Cardiac fibroblast (primary cell): ENCODE measurements at places on chromosomes 3 and 15.

DNA sequence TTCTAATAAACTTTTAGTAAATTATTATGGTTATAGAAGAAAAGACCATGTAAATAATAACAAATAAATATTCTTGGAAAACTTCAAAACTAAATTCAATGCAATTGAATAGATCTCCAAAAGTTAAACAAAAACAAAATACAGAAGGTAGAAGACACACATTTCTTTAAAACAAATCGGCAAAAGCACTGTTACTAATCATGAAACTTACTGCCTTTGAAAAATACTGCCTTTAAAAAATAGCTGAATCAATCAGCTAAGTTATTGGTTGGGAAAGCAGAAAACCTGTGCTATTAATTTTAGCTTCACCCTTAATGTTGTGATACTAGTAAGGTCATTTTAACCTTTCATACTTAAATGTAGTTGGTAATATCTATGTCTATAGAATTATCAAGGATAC is 3.0 kb downstream of the GPR15 start:
- DNase-seq: no peak

GRCh38 chr15:39174332-39174731 is 406.5 kb upstream of the THBS1 start:
- DNase-seq: no peak

DNA sequence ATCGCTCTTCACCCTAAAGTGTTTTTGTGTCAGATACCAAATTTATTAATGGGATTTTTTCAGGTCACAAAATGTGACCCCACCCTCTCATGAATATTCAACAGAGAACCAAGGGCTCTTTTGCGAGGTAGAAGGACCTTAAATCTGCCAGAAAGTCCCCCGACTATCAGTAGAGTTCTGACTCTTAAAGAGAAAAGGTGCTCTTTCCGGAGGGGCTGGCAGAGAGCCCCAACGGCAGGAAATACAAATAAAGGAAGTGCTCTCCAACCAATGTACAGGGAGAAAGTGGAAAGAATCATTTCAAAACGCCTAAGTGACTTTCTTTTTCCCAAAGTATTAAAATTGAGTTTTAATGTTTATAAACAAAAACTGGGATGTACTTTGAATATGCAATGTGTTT is 517.2 kb downstream of the FOXP1 start:
- DNase-seq: no peak

DNA sequence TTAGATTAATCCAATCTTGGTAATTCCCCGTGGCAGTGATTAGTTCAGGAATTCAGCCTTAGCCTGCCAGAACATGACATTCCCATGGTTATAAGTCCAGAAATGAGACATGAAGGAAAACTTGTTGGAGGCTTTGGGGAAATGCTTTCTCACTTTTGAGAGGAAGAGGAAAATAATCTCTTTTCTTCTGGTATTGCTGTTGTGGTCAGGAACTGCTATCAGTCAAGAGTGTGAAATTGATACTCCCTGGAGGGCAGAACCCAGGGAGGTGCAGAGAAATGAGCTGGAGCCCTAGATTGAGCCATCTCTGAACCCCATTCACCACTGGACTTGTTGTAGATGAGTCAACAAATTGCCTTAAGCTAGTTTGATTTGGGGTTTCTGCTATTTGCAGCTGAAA is 38.6 kb upstream of the APH1B start:
- DNase-seq: peak; percentile 75

- peak; percentile 78 for DNase-seq
Measured at GRCh38 chr3:23455084-23455483, 252.0 kb downstream of the UBE2E2 start.

GRCh38 chr3:50606596-50606995 is 5.0 kb downstream of the CISH start:
- DNase-seq: no peak

DNA sequence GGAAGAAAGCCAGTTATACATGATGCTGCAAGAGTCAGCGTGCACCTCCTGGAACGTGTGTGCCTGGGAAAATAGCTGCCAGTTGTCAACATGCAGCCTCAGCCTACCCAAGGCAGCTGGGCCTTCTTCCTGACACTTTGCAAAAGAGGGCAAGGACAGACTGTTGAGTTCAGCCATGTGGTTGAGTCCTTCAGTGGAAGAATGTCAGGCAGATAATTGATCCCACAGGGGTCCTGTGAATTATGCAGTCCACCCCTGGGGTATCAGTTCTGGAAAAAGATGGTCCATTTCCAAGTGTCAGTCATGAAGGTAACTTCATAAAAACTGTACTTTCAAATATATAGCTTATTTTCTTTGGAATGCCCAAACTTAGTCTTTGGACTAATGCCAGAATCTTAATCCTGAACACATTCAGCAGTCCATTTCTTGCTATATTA is 79.6 kb downstream of the ARNT2 start:
- peak; percentile 68 for DNase-seq

DNA sequence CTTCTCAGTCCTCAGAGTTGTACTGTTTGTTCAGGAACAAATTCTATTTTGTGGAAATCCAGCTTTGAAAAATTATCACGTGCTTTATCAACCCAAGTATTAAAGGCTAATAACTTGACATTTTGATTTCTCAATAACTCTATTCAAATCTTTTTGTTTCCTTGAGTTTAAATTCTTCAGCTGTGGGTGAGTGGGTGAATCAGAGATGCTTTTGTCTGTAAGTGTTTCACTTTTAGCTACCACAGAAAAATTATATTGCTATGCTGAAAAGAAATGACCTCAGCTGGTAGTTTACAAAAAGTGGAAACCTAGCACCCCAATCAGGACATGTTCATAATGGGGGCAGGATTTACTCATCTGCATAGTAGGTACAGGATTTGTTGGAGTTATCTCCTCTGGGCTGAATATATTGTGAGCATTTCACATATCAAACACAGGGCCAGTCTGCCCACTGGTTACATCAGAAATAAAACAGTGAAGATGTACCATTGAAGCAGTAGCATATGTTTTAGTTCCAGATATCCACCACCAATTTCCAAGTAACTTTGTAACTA is 30.5 kb downstream of the MINDY4B start:
- DNase-seq: peak; percentile 14

DNA sequence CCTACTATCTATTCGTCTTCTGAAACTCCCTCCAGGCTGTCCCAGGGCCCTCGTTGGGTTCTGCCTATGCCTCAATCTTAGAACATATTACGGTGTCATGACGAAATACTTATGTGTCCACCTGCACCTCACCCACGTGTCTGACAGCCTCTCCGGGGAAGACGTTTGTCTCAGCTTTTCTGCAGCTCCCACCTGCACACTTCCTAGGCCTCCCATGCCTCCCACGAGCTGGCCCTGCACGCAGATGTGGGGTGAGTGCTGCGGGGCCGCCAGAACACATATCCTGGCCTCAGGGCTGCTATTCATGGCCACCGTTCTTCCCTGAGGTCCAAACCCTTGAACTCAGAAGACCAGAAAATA is 7.1 kb upstream of the MUSTN1 start:
- no peak for DNase-seq

- no peak for DNase-seq
Measured at GRCh38 chr15:20643829-20644425, 102.3 kb upstream of the GOLGA6L6 start.

DNA sequence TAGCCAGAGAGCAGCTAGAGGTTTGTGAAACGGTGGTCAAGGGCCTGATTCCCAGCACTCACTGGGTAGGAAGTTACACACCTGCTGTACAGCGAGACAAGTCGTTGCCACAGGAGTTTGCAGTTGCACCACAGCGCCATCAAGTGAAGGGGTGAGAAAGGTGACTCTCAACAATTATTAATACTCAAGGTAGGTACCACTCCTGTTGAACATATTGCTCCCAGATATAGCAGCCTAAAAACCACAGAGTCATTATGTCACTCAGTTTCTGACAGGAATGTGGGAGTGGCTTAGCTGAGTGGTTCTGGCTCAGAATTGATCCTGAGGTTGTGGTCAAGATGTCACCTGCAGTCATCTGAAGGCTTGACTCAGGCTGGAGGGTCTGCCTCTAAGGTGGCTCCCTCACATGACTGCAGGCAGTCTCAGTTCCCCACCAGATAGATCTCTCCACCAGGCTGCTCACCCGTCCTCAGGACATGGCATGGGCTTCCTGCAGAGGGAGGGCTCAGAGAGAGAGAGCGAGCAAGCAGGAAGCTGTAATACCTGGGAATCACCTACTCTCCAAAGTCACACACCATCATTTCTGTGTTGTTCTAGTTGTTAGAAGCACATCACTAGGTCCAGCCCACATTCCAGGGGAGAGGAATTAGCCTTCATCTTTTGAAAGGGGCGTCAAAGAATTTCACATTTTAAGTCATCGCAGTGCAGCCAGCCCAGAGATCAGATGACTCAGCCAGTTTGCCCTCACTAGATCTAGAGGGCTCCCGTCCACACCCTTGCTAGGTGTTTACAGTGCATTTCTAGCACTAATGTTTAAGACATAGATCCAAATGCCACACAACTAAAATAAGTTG is 17.0 kb upstream of the ANO10 start:
- peak; percentile 25 for DNase-seq

DNA sequence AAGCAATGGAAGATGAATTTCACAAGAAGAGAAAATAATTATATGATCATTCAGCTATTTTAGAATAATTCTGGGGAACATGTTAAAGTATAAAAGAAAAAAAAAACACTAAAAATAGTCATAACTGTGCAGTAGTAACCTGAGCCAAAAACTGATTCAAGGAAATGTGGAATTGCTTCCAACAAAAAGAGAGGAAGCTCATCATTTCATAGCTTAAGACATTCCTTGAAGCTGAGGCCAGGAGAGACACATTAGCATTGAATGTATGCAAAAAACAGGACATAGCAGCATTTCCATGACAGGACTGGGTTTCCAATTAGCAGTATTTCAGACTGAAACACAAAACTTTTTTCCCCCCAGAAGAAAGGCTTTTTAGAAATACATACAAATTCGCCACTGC is 27.7 kb upstream of the LRRN1 start:
- DNase-seq: no peak

GRCh38 chr3:177250151-177250550 is 52.9 kb upstream of the TBL1XR1 start:
- DNase-seq: no peak

DNA sequence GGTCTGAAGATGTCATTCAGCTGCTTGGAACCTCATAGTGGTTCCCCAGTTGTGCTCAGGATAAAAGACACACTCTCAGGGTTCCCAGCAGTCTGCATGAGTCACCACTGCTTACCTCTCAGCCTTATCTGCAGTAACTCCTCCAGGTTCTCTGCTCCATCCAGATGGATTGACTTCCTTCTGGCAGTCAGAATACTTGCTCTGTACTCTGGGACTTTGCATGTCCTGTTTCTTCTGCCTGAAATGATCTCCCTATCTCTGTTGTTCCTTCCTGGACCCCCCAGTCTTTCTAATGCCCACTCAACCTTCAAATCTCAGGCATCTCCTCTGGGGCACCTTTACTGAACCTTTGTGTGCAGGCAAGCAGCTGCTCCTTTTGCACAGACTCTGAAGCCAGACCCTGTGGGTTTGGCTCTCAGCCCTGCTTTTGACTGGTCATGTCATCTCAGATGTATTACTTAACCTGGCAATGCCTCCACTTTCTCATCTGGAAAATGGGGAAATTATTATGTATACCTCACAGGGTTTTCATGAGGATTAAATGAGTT is 38.4 kb downstream of the ITPR1 start:
- peak; percentile 40 for DNase-seq

DNA sequence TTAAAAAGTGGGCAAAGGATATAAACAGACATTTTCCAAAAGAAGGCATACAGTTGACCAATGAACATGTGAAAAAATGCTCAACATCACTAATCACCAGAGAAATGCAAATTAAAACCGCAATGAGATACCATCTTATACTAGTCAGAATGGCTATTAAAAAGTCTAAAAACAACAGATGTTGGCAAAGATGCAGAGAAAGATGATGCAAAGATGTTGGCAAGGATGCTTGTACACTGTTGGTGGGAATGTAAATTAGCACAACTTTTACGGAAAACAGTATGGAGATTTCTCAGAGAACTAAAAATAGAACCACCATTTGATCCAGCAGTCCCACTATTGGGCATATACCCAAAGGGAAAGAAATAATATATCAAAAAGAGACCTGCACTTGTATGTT is 53.5 kb downstream of the TLNRD1 start:
- peak; percentile 28 for DNase-seq
